ENCODE measurements at places on chromosomes 6 and 20.

DNA sequence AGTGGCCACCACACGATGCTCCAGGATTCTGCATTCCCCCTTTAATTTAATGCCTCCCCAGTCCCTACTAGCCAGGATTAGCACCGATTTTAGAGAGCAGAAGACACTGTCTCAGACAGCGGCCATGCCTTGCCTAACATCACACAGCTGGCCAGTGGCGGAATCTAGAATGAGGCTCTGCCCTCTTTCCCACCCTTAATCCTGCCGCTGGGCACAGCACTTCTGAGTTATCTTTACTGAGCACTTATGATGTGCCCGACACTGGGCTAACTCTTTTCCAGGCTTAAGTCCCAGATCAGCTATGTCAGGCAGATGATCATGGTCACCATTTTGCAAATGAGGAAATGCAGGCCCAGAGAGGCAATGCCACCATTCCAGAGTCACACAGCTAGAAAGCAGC is 5.6 kb upstream of the BPIFA2 start:
- DNase-seq: no peak

GRCh38 chr6:129923530-129924250 is 62.6 kb upstream of the TMEM244 start:
- DNase-seq: peak; percentile 37

- DNase-seq: no peak
Measured at GRCh38 chr6:47621838-47622449, 76.4 kb upstream of the ADGRF4 start.

GRCh38 chr6:108630050-108630714 is 69.5 kb downstream of the FOXO3 start:
- DNase-seq: no peak

GRCh38 chr6:84350397-84350796 is 123.0 kb upstream of the CEP162 start:
- DNase-seq: no peak

DNA sequence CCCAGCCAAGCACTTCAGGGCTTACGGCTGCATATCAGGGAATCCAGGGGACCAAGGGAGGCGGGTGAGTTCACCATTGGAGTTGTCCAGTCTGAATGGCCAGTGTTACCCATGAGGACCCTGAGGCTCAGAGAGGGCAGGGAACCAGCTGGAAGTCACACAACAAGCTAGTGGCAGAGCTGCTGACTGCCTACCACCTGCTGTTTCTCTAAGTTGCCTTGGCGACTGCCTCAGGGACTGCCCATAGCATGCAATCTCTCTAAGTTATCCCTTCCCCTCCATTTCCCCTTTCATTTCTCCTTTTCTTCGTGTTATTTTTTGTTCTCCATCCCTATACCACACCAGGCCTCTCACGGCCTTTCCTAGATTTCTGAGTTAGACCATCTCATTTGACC is 71.8 kb upstream of the SIRPA start:
- DNase-seq: no peak

DNA sequence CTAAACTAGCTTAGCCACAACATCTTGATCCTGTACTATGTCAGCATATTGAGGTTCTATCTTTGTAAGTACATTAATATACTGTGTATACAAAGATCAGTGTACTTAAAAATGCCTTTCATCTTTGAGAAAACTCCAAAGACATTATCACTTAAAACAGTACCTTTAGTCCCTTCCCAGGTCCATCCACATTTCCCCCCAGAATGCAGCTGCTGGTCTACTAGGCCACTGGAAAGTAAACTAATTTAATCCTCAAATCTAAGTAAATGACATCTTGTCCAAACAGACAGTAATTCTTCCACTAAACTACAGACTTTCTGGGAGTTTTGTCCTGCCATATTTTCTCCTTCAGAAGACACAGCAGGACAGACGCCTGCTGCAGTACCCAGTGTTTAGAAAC is 68.7 kb downstream of the SYCP2 start:
- DNase-seq: no peak

- no peak for DNase-seq
Measured at GRCh38 chr6:151191527-151191926, 48.2 kb upstream of the AKAP12 start.

GRCh38 chr6:27836141-27836782 is 75.9 kb downstream of the OR2B2 start:
- DNase-seq: no peak

- DNase-seq: no peak
Measured at GRCh38 chr6:39266375-39266774, 37.1 kb upstream of the KCNK5 start.

GRCh38 chr20:1417273-1417672 is 24.4 kb upstream of the FKBP1A start:
- DNase-seq: no peak
